ENCODE measurements at places on chromosomes 11 and 22. TPM values are rescaled to one million over a fixed set of nuclear protein-coding genes. Genes with fewer than 3 reads are reported as not detected.

LGR4 gene
- total RNA-seq: 0.94 TPM

OR4X2 gene
- total RNA-seq: not detected

B3GAT1 gene
- total RNA-seq: 0.18 TPM

CCDC34 gene
- 1.1 TPM for total RNA-seq

ANKK1 gene
- total RNA-seq: 2.0 TPM

C1QTNF4 gene
- 1.6 TPM for total RNA-seq

RFPL3 gene
- total RNA-seq: not detected

GRCh38 chr11:27291954-27292636 is 70.9 kb downstream of the CCDC34 start:
- no peak for DNase-seq

DNA sequence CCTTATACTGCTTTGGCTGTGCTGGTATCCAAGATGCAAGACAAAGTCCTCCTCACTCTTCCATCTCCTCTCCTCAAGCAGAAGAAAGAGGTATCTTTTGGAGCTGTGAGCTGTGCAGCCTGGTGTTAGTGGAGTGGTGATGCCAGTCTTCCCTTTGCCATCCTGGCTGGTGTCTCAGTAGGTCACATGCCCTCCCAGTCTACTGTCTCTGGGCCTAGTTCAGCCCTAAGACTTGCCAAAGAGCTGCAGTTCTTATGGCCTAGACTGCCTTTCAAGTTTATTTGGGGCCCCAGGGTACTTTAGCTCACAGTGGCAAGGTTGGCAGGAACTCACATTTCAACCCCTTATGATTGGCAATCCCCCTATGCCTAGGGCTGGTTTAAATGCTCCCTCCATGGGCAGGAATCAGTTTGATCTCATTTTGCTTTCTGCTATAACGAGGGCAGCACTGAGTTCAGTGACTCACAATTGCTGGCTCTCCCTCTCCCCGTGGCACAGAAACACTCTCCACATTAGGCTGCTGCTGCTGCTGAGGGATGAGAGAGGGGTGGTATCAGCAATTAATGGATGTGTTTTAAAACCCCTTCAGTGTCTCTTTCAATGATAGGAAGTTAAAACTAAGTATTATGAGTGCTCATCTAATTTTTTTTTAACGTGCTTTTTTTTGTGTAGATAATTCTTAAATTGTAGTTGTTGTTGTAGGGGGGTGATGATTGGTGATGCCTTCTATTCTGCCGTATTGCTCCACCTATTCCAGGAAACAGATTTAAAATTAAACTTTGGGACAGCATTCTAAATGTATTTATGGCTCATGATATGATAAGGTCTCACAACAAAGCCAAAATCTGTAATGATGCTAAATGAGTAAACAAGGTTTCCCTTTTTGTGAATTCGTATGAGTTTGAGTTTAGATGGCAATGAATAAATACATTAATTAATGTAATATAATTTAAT is 1295.0 kb downstream of the JRKL start:
- DNase-seq: no peak

GRCh38 chr11:16561150-16561549 is 177.3 kb upstream of the C11orf58 start:
- no peak for DNase-seq

DNA sequence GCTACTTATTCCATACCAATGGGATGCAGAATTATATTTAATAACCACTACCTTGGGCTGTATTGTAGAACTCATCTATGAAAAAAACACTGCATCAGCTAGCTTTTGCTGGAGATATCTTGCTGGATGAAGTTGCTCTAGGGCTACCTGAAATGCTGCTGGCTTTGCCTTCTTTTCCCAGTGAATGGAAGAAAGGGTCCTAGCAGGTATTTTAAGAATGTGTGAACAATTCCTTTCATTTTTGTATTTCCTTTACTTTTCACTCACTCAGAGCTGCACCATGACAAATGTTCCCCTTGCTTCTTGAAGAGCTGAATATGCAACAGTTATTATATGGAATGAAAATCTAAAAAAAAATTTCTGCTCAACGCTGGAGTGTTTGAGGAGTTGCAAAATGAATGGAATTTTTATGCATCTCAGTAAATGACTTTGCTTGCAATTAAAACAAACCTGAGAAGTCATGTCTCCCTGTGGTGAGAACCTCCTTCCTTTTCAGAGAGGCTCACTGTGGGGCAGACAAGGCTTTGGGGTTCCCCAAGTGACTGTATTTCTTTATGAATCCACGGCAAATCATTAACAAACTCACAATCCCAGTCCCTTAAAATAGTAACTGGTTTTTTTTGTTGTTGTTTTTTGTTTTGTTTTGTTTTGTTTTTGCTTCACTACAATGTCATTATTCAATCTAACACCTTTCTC is 566.8 kb upstream of the KIRREL3 start:
- DNase-seq: no peak

DNA sequence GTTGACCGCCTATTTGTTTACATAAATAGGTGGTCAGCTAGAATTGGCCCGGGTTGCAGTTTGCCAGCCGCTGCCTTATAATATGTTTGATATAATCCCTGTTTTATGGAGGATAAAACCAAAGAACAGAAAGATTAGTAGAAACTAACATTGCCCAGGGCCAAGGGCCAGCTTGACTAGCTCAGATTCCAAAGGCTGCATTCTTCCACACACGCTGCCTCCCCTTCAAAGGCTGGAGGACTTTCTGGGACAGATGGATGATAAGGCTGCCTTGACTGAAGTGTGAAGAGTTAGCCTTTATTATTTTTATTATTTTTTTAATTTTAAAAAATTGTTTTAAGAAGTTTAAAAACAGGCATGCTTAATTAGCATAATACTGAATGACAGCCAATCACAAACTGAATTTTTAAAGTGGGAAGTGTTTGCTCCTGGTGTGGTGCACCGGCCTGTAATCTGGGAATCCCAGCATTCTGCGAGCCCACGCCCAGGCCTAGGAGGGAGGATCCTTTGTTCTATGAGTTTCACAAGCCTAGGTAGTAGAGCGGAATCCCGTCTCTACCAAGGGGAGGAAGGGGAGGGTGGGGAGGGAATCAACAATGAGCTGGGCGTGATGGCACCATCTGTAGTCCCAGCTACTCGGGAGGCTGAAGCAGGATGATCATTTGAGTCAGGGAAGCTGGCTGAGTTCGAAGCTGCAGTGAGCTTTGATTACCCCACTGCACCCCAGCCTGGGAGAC is 114.9 kb downstream of the NAV2 start:
- DNase-seq: no peak

DNA sequence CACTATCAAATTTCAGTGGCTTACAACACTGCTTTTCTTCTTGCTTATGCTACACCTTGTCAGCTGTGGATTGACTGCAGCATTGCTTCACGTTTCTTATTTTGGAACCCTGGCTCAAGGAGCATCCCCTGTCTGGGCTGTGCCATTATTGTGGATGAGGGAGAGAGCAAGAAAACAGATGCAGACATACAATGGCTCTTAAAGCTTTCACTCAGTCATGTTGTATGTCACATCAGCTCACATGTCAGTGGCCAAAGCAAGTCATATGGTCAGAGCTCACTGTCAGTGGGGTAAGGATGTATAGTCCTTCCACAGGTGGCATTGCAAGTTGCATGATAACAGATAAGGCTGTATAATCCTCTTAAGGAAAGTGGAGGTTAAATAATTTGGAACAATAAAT is 10.0 kb downstream of the ARHGEF12 start:
- no peak for DNase-seq

- no peak for DNase-seq
Observed at GRCh38 chr11:117394221-117394925, 66.7 kb downstream of the CEP164 start.

DNA sequence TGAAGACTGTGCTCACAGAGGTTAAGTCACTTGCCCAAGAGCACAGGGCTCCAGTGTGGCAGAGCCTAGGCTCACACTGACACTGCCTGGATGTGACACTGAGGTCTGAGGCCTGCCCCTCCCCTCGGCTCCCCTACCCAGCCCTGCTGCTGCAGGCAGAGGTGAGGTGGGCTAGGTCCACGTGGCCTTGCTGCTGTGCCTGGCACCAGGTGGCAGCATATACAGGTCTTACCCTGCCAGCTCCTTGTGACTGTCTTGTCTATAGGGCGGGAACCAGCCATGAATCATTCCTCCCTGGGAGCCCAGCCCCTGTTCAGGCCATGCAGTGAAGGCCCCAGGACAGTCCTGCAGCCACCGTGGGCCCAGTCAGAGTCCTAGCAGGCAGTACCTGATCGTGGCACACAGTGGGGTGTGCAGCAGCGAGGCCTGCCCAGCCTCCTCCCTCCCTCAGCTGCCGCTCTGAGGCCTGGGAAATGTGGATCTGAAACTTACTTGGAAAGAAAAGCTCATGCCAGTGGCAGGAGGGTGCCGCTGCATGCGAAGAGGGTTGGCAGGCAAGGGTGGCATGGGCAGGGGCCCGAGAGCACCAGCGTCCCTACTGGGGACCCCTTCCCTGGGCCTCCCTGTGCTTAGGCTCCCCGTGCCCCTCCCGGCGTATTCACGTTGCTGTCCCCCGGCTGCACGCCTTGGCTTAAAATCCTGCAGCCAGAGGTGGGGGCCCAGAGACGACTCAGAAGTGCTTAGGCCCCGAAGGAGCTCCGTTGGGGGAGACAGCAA is 1.2 kb upstream of the CERK start:
- peak; percentile 74 for DNase-seq

DNA sequence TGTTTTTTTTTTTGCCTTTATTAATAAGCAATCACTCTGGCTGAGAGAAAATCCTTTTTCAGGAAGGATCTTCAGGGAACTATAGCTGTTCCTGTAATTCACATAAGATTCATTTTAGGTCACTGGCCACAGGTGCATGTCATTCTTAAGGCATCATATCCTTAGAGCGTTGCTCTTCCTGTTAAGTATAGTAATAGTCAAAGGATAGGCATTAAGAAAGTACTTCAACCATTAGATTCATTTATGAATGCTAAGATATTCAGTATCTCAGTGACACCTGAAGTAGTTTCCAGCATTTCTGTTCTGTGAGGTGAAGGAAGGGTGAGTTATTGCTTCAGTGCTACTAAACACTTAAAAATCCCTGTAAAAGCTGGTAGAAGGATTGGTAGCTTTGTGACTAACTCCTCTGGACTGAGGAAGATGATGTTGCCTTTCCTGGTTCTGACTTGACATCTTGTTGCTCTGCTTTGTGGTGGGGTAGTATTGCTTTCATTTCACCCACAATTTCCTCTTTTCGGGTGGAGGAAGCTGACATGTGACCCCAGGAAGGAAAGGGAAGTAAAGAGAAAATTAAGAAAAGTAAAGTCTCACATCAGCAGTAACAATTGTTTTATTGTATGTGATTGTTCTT is 34.7 kb downstream of the RNF169 start:
- DNase-seq: no peak
